G401 (cell line): ENCODE measurements at places on chromosomes 13 and 19. TPM values are rescaled to one million over a fixed set of nuclear protein-coding genes. Genes with fewer than 3 reads are reported as not detected.
A peak's percentile ranks its signal among the peaks of the same experiment; 100 is the strongest.

Gene JAK3
- total RNA-seq = 3.2 and 4.6 TPM in 2 replicates

Gene MBD3L2
- total RNA-seq = 2.3 and 9.6 TPM in 2 replicates

Gene APLP1
- 121 and 133 TPM in 2 replicates for total RNA-seq

Gene KIR3DL1
- not detected in 2 replicates for total RNA-seq

Gene FFAR2
- total RNA-seq = not detected in 2 replicates

DNA sequence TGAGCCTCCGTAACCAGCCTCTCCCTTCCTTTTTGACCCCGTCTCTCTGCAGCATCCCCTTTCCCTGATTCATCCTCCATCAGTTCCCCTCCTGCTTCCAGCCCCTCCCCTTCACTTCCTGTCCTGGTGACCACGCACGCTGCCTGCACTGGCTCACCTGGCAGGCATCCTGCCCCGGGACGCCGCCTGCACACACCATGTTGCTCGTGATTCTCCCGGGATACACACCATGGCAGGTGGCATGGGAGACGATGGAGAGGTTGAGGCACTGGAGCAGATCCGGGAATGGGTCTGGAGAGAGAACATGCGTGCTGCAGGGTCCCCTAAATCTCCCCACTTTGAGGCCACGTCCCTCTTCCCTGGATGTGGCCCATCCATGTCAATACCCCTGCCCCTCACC lies 4.2 kb downstream of the KLK12 start:
- DNase-seq = no peak

DNA sequence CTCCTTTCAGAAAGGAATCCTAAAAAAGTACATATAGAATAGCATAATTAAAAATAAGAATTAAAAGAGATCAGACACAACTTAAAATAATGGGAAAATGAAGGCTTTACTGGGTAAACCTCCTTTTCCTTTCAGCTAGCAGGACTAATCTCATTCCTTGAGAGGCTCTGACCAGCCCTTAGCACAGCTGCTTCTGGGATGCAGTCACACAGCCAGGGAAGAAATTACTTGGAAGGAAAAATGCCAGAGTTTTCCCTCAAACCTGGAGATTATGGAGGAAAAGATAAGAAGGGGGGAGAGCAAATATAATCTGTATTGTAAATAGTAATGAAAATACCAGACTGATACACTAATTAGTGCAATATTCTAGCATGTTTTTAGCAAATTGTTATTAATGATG lies 91.8 kb downstream of the LRCH1 start:
- no peak for DNase-seq

DNA sequence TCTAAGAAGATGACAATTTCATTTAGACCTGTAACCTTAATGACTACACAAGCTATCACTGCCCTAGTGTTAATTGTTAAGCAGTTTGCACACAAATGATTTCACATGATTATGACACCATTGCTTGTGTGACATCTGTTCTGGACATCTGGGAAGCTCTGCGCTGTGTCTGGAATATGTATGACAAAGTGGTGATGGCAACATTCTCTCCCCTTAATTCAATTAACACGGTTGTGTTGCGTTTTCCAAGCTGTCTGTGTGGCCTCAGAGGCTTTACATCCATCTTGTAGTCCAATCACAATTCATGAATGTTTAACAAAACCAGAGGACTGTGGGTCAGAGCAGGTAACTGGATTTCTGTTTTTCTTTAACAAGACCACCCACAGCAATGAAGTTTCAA lies 204.4 kb downstream of the COG6 start:
- no peak for DNase-seq

DNA sequence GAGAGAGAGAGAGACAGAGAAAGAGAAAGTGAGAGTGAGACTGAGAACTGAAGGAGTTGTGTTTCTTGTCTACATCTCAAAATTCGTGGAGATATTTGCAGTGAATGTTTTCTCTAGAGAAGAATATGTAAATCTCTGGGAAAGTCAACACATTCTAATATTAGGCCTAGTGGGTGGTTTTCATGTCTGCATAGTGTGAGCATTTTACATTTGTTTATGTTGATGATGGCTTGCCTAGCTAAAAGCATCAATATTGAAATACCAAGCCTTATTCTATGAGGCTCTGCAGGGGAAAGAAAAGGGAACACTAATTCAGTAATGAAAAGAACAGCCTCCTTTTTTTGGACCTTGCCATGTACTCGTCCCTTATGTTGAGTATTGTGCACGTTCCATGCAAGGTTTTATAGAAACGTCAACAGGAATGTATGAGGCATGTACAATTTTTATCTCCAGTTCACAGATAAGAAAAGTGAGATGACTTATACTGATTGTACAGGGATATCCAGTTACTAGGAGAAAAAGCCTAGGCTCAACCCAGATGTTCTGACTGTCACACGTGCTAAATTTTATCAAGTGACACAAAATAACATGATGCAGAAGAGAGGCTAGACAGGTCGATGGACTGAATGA lies 1288.9 kb upstream of the SLC10A2 start:
- DNase-seq = no peak

DNA sequence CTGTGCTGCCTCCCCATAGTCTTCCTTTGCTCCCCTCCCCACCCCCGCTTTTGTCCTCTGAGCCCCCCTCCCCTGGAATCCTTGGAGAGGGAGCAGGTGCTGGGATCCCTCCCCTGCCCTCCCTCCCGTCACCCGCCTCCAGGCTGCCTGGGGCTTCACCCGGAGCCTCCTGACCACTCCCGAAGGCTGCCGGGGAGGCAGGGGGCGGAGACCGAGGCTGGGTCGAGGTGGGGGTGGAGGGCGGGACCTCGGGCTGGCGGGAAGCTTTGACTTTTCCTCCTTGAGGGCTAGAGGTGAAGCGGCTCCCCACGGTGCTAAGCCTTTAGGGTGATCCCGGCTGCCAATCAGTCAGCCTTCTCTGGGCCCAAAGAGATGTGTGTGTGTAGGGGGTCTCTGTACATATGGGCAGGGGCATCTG lies 1.5 kb downstream of the KMT5C start:
- DNase-seq = peak; percentile 66

- no peak for DNase-seq
Observed at GRCh38 chr13:104466016-104466415, 1399.8 kb upstream of the SLC10A2 start.

DNA sequence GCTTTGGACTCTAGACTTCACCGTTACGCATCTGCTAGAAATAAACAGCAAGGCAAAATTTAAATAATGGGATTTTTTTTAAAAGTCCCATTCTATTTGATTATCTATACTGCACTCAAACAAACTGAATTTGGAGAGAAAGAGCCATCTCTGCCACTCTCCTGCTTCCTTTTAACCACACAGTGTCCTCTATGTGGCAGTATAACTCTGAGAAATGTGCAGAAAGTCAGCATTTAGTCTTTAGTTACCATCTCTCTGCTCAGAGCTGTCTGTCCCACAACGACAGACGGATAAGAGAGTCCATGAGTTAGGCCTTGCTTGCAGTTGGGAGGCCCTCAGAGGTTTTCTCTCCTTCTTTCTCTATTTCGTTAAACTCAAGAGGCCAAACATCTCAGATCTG lies 21.2 kb downstream of the CCNA1 start:
- no peak for DNase-seq

DNA sequence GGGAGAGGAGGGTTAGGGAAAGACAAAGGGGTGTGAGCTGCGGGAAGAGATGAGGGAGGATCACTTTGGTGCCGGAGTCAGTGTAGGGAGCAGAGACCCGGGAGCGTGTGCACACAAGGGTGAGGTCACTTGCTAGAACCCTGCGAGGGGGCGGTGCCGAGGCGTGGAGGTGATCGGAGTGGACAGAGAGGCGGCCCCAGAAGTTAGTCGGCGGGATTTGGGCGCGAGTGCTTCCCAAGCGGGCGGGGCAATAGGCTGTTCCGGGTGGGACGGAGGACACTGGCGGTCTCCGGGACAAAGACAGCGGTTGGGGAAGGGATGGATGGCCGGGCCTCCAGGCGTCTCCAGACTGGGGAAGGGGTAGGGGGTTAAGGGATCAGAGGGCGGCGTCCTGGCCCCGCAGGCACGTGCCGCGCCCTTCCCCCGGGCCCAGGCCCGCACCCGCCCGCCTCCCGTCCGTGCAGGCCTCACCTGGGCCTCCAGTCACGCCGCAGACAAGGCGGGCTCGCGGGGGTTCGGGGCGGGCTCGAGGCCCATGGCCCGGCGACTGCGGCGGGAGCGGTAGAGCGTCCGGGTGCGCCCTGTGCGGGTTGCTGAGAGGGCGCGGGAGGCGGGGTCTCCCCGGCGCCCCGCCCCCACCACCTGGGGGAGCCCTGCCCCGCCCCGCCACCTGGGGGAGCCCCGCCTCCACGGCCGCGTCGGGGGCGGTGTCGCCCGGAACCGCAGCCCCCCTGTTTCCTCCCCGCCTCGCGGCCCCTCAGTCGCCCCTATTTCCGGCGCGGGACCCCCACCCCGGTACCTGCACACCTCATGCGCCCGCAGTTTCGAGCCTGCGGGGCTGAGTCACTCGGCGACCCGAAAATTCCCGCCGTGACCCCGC lies at the start of gene LPAR2:
TSS of gene LPAR2 (minus strand) at position 600 of the 880 bp plus-strand sequence. CDS start 945 bp downstream, outside the sequence.
- no peak for DNase-seq

DNA sequence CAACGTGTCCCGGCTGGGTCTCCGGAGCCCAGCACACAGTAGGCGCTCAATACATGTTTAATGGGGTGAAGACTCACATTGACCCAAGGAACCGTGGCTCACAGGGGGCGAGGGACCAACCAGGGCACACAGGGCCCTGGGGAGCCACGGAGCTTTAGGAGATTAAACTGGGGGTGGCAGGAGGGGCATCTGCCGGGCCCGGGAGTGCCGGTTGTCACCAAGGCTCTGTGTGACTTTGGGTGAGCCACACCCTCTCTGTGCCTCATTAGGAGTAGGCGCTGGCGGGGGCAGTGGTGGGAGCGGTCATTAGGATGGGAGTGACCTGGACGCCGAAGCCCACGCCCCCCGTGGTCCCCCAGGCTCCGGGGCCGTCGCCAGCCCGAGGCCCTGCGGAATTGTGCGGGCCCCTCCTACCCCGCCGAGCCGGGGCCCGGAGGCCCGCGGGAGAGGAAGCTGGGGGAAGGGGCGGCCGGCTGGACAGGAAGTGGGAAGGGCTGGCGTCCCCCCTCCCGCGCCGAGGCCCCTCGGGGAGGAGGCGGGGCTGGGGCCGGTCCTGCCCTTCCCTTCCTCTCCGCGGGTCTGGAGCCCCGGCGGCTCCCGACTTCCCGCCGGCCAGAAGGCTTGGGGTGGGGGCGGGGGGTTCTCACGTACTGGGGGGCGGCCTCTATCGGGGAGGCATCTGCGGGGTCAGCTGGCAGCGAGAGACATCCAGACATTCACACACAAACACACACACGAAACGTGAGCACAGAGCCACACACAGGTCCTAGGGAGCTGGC lies 1.8 kb upstream of the SSBP4 start:
- peak; percentile 50 for DNase-seq

DNA sequence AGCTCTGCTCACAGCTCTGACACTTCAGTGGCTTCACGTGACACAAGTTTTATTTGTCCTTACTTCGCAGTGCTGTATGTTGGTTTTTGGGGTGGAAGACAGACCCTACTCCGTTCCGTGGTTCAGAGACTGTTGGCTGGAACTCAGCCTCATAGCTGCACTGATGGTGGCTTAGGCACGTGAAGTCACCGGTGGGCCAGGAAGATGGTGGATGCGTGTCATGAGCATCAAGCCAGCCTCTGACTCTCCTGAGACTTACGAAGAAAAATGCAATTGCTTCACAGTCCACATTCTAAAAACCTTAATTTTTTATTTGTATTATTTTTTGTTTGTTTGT lies 161.4 kb upstream of the SOX1 start:
- no peak for DNase-seq

GRCh38 chr19:1860042-1860775 lies 3.2 kb downstream of the KLF16 start:
- DNase-seq = peak; percentile 63

DNA sequence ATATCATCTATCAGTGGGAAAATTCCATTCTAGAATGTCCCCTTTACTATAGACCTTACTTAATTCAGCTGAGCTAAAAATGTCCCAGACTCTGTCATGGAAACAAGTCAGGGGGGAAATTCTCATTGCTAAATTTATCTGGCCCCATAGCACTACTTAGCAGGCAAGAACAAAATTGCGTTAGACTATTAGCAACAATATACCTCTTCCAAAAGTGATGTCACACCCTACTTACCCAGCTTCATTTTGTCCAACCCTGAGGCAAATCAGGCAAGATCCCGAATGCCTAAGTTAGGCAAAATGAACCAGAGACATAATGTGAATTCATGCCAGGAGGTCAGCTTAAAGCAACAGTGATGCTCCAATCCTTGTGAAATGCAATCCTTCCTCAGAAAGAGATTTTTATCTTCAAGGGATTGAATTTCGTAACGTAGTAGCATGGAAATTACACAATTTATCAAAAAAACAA lies 93.7 kb downstream of the FRY start:
- DNase-seq = no peak

DNA sequence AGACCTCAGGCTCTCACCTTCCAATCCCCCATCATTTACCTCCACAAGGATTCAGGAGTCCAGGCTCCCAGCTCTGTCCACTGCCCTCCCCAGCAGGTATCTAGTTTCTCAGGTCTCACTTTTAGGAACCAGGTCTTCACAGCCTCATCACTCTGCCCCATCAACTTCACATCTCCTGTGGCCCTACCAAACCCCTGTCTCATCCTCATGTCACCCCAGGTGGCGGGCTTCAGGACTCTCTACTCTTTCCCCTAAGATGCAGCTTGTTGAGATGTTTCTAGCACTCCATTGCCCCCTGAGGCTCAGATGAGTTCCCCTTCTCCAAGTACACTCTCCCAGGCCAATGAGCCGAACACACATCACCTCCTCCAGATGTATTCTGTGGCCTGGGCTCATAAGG lies 1.5 kb downstream of the PPFIA3 start:
- DNase-seq = no peak

- DNase-seq = peak; percentile 46
Observed at GRCh38 chr13:35198613-35199200, 256.6 kb downstream of the NBEA start.

GRCh38 chr13:75566658-75567057 lies 17.1 kb downstream of the UCHL3 start:
- DNase-seq = peak; percentile 12

- DNase-seq = peak; percentile 75
Observed at GRCh38 chr19:49809160-49809940, 3.7 kb downstream of the FUZ start.

DNA sequence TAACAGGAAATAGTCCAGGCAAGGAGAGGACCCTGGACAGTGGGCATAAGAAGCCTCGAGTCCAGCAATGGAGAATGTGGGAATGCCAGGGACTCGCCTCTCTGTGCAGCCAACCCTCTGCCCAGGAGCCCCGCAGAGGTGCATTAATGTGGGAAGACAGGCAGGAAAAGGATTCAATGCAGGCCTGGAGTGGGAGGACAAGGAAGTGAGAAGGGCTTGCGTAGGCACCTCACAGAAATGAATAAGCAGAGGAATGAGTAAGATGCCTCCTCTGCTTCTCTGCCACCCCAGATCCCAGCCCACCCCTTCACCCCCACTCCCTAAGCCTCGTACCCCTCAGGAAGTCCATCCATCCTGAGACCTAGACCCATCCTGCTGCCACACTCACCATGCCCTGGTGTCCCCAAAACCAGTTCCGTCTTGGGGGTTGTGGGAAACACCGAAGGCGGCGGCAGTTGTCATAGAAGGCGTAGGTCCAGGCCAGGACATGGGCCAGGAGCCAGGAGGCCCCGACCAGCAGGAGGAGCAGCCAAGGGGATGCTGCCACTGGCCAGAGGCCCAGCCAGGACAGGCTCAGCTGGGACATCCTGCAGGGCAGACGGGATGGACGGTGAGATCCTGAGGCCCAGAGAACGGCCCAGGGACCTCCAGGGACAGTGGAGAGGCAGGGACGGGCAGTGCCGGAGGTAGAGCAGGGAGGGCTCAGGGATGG lies 692 bp downstream of the CYP4F2 start:
- no peak for DNase-seq
